ENCODE measurements at places on chromosomes 13 and 19.

- no peak for DNase-seq
Observed at GRCh38 chr19:30386551-30387143, 14.5 kb downstream of the ZNF536 start.

DNA sequence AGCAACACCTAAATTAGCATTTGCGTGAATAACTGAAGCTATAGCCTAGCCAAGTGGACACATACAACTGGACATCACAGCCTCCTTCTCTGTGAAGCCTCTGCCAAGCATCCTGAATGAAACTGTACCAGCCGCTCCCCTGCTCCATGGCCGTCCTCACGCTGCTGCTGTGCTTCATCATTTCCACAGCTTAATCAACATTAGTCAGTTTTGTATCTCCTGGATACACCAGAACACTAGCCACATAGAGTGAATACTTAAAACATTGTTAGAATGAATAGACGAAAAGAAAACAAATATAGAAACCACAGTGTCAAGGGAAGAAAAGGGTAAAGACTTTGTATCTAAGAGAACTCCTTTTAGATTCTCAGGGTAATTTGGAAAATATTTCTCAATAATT is 1526.9 kb downstream of the EFNB2 start:
- DNase-seq = no peak

DNA sequence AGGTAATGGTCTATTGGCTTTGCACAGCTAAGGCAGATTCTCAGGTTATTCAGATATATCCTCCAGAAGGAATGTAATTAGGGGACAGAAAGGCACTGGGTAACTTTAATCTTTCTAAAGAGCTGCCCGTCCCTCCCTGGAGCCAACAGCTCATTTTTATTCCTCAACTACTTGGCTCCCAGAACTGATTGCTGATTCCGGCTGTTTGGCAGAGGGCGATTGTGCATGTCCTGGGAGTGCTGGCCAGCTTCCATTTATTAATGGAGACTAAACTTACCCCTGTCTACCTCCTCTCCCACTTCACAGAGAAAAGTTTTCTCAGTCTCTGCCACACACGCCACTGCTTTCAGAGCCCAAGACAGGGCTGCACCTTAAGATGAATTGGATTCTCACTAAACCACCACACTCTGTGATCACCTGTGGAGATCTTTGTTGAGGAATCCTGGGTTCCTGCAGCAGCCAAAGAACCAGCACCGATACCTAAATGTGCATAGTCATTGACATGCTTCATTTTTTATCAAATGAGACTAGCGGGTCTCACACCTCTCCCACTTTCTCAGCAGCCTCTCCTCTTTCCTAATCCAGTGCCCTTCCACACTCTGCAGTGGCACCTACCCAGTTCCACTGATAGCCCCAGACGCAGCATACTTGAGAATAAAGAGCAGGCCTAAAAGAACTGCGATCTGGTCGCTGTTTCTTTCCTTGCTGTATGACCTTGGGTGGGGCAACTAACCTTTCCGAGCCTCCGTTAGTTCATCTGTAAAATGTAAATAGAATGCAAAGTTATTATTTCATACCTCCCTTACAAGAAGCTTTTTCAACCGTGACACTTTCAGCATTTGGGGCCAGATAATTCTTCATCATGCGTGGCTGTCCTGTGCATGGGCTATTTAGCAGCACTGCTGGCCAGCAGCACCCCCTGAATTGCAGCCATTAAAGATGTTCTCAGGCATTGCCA is 648.7 kb downstream of the UQCRFS1 start:
- DNase-seq = no peak

DNA sequence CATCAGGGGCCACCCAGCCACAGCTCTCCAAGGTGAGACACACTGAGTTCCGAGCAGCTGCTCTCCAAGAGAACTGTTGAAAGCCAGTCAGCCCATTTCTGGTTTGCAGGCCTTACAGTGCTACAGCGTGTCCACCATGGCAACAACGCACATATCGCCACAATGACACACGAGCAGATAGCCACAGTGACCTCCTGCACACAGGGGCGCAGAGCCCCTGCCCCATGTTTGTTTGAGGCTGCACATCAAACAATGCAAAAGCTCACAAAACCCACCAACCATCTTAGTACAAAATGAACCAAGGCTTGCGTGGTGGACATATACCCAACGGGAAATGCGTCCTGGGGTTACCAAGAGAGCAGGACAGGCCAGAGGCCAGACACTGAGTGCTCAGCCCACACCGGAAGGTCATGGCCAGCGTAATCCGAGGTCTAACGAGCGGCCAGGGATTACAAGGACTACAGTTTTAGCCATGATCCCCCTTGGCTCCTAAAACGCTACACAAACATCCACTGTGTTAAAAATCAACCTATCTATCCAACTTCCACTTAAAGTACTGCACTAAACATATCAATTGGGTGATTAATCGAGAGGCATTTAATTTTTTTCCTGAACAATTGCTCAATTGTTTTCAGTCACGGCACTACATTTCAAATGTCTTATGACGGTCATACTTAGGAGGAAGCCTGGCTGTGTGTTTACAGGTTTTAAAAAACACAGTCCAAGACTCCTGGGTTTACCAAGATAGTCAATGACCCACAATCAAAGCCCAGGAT is 56.0 kb downstream of the STK24 start:
- DNase-seq = no peak

- no peak for DNase-seq
Observed at GRCh38 chr13:42312817-42313431, 41.0 kb downstream of the AKAP11 start.

- DNase-seq = peak; percentile 99
Observed at GRCh38 chr13:30617315-30618185, at the start of gene USPL1. Gene USPL1, plus strand, starts transcription at chr13:30617920. Its CDS starts 3,221 bp downstream, at chr13:30621141.

GRCh38 chr13:51557875-51558612 is 26.2 kb upstream of the WDFY2 start:
- DNase-seq = no peak
